ENCODE measurements at places on chromosomes 1 and 21. TPM values are rescaled to one million over a fixed set of nuclear protein-coding genes. Genes with fewer than 3 reads are reported as not detected.

The ETV3L gene
- total RNA-seq, result not detected

DNA sequence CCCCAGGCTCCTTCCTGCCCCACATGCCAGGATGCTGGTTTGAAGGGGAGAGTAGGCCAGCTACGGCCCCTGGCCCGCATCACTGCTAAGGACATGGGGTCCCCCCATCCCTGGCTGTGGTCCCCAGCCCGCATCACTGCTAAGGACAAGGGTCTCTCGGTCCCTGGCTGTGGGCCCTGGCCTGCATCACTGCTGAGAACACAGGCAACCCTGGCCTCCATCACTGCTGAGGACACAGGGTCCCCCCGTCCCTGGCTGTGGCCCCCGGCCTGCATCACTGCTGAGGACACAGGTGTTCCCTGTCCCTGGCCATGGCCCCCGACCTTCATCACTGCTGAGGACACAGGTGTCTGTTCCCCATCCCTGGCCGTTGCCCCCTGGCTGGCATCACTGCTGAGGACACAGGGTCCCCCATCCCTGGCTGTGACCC lies 448 bp upstream of the OBSCN start:
- no peak for DNase-seq

GRCh38 chr1:194175251-194175650 lies 988.8 kb upstream of the B3GALT2 start:
- no peak for DNase-seq

The COL9A2 gene
- 8.3 TPM for total RNA-seq

DNA sequence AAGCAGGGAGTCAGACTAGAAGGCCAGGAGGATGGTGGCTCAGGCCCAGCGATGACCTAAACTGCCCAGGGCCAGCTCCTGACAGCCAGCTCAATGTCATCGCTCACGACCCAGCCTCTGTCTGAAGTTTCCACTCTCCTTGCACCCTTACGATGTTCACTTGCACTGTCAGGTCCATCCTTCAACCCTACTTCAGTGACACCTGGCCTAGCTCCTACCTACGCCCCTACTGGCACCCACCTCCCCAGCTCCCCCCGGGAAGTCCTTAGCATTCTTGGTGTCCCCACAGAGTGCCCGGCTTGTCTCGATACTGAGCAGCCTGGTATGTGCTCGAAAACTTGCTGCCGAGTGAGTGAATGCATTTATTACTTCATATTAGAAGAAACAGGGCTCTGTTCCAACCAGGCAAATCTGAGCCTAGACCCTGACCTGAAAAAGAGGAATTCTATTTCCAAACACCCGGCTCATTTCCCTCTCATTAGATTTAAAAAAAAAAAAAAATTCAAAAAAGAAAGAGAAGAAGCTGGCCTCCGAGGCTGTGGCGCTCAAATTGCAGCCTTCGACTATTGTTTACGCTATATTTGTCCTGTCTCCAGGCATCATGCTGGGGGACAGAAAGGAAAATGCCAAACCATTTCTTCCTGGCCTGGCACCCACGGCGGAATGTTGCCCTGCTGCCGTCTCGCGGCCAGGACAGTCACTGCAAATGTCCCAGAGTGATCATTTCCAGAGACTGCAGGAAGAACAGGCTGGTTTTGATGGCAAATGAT lies 29.8 kb upstream of the LRRC38 start:
- DNase-seq, result peak; percentile 33

The ITPKB gene
- total RNA-seq, result 30.6 TPM

The GUCA2B gene
- total RNA-seq, result 7.9 TPM

The HEYL gene
- 8.5 TPM for total RNA-seq

DNA sequence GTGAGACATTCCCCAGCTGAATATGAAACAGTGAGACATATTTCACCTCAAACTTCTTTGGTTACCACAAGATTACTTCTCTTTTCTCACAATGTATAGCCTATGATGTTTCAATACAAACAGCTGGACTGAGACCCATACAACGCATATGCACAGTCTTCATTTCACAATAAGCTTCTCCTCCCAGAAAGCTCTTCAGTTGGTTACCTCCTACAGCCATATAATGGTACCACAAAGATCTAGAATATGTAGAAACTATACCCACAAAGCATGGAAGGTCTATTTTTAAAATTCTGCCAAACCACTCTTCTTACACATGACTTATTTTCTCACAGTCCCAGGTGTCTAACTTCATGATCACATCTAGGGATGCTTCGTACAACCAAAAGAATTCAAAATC lies 70.8 kb downstream of the JAK1 start:
- no peak for DNase-seq

The UBAP2L gene
- 118 TPM for total RNA-seq

- DNase-seq, result no peak
Observed at GRCh38 chr1:247843411-247843810, 1.7 kb upstream of the OR11L1 start.

The PRDX6 gene
- 146 TPM for total RNA-seq

DNA sequence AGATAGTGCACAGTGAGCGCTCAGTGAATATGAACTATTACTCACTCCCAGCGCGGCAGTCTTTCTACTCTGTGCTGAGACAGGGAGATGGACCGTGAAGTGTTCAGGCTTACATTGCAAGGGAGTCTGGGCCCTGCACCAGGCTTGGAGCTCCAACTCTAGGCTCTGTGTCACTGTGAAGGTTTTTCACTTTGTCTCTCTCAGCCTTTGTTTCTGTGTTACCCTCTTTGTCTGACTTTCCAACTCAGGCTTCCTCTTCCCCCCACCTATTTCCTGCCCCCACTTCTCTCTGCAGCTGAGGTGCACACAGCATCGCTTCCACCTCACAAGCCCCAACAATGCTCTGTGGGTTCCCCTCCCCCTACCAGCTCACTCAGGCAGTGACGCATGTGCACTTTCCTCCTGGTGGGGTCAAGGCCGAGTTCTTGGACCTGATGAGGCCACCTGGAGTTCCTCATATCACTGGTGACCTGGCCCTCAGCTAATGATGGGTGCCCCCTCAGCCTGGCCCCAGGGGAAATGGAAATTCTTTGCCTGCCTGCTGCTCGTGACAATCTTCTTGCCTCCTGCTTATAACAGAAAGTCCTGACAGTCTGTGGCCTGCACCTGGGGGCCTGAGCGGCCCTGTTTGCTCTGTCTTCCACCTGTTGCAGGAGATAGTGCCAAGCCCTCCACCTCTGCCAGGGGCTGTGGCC lies 1.1 kb upstream of the LCK start:
- peak; percentile 61 for DNase-seq

GRCh38 chr1:191618181-191618580 lies 540.1 kb upstream of the RGS18 start:
- no peak for DNase-seq

DNA sequence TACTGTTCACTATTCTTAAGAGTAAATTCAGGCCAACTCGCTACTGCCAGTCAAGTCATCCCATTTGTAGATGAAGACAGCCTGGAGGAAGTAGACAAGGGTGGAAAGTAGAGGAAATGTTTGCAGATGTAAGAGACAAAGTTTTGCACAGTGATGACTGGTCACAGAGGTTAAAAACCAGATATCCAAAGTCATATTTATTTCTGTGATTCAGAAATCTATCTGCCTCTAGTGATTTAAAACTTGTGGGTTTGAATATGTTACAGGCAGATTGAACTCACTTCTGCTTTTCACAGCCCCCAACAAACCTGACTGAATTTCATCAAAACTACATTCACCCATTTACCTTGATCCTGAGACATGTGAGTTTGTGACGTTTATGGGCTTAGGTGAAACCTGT lies 484.7 kb upstream of the C1orf87 start:
- no peak for DNase-seq

GRCh38 chr1:64499011-64499410 lies 29.1 kb downstream of the CACHD1 start:
- DNase-seq, result no peak

The SCYL3 gene
- 18.9 TPM for total RNA-seq

DNA sequence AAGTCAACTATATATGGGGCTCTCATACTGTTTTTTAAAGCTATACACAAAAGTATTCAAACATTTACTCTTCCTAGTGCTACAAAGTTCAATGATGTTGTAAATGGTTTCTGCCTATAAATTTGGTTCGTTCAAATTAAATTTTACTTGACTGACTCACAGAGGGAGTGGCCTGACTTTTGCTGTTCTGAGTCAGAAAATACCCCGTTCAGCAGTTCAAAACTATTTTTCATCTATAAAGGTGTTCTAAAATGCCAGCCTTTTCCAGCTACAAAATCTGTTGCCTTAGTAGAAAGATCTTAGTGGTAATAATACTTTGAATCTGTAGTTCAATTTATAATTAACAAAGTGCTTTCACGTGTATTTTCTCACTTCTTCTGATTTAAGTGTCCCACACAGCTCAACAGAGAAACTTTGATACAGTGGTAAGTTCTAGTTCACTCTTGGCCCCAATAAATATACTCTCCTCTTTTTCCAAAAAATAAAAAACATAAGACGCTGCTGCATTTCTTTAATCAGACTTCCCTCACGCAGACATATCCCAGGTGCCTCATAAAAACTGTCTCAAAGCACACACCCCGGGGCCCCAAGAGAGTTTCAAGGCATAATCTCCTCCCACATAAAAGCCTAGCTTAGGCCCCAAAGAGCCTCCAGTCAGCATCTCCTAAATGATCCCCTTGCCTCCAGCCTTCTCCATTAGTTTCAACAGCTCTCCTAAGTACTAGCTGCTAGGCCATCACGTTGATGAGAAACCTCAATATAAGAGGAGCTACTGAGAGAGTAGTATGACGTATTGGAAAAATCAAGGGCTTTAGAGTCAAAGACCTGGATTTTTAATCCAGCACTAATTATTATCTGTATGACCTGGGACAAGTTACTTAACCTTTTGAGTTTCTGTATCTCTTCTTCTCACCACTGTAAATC lies 3.2 kb downstream of the PTP4A2 start:
- no peak for DNase-seq

- DNase-seq, result no peak
Observed at GRCh38 chr1:60890664-60891063, 191.7 kb upstream of the NFIA start.

The GJB5 gene
- 6.2 TPM for total RNA-seq
